ENCODE measurements at places on chromosomes 5 and 9.

DNA sequence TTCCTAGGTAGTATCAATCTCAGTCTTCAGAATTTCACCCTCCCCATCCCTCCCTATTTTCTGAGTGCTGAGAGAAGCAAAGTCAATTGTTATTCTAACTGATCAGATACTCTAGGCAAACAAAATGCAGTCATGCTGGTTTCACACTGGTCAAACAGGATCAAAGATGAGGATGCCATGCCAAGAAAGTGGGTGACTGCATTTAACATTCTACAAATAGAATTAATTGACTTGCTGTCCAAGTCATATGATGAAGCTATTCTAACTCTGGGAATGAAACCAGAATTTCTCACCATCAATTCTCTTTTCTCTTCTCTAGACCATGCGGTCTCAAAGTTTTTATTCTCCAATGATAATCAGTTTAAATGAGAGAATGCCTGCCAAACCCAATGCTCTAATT, 112.5 kb downstream of the CTNND2 start:
- DNase-seq: no peak

- no peak for DNase-seq
Measured at GRCh38 chr5:14416621-14417275, 164.8 kb upstream of the OTULINL start.

DNA sequence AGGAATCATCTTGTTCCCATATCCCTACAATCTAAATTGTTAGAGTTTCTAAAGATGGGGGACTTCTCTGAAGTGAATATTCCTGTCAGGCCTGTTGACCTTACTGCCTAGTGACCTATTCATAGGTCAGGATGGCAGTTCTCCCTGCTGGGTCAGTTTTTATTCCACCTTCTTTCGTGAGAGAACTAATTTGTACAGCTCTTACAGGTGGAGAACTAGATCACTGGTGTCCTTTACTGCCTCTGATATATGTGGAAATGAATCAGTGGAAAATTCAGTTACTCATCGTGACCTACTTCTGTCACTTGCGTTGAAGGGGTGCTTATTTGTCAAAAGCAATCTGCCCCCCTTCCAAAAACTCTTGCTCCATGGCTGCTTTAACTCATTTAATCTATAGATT, 164.9 kb downstream of the CD180 start:
- no peak for DNase-seq

GRCh38 chr5:95043234-95043633, 241.7 kb downstream of the MCTP1 start:
- no peak for DNase-seq

Data from fibroblast of skin of left biceps (primary cell).